Mesothelial cell of epicardium (in vitro differentiated cells): ENCODE measurements at places on chromosomes 1 and 21. TPM values are rescaled to one million over a fixed set of nuclear protein-coding genes. Genes with fewer than 3 reads are reported as not detected.

BRDT gene
- total RNA-seq, result not detected in 3 replicates

- H3K27ac ChIP-seq, result no peak overlapping the region
- DNase-seq, result no peak
- H3K36me3 ChIP-seq, result no peaks in the 10 kb centered on the region
- no peaks in the 10 kb centered on the region for H3K27me3 ChIP-seq
- no peak overlapping the region for H3K4me3 ChIP-seq
Observed at GRCh38 chr1:239536165-239536849, 149.9 kb downstream of the CHRM3 start.

- peaks cover 35% of the 10 kb centered on the region for H3K4me1 ChIP-seq
- H3K27me3 ChIP-seq, result no peaks in the 10 kb centered on the region
- DNase-seq, result no peak
- H3K36me3 ChIP-seq, result peaks cover 7% of the 10 kb centered on the region
- no peak overlapping the region for H3K27ac ChIP-seq
Observed at GRCh38 chr1:63793741-63794240, 20.0 kb downstream of the ROR1 start.

DNA sequence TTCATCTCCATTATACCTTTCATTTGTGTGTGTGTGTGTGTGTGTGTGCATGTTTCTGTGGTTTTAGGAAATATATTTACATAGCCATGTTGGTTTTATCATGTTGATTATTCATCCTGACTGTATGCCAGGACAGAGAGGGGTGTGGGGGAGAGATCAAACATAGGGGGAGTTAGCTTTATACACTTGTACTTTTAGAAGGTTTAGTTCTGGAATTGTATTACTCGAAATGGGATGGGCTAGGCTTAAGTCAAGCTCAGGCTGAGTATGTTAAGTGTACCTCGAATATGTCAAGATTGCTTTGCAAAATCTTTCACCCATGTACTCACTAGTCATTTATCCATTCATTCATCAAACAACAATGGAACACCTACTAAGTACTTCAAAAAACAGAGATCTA is 123.3 kb downstream of the HMCN1 start:
- no peak for DNase-seq
- no peaks in the 10 kb centered on the region for H3K36me3 ChIP-seq
- H3K4me1 ChIP-seq, result peaks cover 17% of the 10 kb centered on the region
